HS-5 (cell line): ENCODE measurements at places on chromosomes 4 and X.

- no peak for DNase-seq
These were observed 74.9 kb downstream of the MTMR1 start for GRCh38 chrX:150768132-150768485.

- DNase-seq = no peak
These were observed 77.2 kb downstream of the SH3KBP1 start for GRCh38 chrX:19810006-19810774.

- DNase-seq = no peak
These were observed 180.1 kb upstream of the SPRY1 start for GRCh38 chr4:123216543-123216942.

DNA sequence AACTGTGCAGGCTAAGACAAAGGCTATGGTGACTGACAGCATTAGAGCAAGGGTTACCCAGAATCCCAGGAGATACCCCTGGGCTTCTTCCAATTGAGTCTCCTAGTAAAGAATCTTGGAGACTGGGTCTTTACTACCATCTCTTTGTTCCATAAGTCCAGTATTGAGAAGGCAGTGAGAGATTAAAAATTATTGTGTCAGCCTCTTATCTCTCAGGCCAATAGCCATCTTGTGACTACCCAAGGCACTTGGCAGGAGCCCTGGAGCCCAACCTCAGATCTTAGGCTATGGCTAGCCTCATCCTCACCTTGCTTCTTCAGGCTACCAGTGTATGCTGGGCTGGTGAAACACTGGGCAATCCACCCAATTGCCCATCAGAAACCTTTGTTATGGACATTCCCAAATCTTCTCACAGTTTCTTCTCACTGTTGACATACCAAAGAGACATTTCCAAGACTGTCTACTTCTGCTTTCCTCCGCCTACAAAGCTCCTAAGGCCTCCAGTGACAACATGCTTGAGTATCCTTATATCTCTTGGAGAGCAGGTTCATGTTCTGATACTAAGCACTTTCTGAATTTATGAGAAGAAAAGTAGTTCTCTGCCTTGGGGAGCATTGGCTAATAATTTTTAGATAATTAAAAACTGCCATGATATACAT lies 76.3 kb upstream of the STIM2 start:
- no peak for DNase-seq

DNA sequence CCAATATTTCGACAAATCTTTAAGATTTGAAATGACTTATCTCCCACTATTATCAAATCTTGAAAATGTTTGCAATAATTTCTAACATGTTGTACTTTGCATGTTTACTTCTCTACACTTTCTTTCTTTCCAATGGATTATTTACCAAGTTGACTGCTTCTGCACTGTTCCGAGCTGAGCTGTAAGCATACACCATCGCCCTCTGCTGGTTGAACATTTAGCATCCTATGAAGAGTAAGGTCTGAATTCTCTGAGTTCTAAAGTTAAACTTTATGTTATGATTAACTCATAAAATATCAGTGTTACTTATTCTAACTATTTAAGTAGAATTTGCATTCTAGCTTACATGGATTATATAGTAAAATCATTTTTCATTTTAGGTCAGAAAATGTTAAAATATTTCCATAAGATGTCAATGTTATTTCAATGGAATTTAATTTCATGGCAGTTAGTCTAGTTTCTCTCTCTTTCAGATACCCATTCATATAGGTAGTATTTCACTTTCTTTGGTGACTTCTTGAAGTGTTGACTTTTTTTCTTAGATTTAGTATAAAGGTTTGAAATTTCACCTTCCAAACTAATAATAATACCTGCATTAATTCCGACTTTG lies 137.4 kb downstream of the DKK2 start:
- peak; percentile 29 for DNase-seq

DNA sequence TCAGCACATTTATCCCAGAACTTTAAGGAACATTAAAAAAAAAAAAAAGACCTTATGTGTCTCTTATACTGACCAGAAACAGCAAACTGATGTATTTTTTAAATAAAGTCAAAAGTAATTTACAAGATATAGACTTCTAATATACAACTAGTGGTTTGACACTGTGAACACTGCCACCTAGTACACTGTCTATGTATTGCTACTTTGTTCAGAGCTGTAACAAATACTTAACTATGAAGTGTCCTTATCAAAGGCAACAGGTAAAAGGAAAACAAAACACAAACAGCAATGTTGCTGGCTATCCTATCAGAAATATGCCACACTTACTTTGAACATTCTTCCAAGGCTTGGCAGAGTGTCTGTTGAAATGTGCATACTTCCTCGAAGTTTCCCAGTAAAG lies 60.4 kb downstream of the CD40LG start:
- DNase-seq = no peak

DNA sequence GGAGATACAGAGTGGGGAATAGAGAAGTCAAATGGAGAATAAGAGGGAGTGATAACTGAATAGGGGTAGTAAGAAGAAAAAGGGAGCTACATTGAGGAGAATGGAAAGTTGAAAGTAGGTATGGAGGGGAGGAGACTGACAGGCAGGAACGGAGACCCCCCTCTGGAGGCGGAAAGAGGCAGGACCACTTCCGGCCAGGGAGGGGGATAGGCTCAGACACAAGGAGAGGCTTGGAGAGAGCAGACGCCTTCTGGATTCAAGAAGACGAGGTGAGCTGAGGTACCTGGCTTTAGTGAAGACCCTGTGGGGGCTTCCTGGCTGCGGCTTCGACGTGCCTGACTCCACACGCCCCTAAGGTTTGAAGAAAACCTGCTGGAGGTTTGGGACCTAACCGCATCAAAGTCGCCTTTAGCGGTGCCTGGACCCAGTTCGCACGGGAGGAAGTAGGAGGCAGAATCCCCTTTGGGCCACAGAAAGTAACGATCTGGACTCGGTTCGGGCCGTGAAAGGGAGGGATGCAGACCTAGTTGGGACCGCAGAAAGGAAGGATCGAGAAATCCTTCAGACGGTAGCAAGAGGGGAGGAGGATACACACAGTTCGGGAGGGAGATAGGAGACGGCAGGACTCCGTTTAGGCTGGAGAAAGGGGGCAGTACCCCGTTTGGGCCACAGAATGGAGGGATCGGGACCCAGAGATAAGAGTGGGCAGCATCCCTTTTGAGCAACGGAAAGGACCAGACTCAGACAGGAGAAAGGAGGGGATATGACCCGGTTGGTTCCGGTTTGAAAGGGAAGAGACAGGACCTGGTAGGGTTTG lies at the start of gene TRO:
Gene TRO (plus strand): TSS at position 215 of the 817 bp plus-strand sequence. CDS start 1,423 bp downstream, outside the sequence.
- DNase-seq = no peak

GRCh38 chrX:74449937-74450330 lies 28.6 kb downstream of the SLC16A2 start:
- peak; percentile 55 for DNase-seq

- no peak for DNase-seq
These were observed 260.9 kb upstream of the RPS6KA3 start for GRCh38 chrX:20527558-20528011.

DNA sequence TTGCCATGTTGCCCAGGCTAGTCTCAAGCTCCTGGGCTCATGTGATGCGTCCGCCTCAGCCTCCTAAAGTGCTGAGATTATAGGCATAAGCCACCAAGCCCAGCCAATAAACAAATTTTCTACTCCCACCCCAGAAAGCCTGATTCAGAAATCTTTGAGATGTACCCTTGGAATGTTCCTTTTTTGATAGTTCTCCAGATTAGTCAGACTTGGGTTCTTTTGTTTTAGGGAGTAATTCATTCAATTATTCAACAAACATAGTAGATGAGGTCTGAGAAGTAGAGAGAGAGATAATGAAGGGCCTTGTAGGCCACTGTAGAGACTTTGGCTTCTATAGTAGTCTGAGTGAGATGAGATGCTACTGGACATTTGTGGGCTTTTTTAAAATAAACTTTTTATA lies 27.8 kb downstream of the RP2 start:
- no peak for DNase-seq

DNA sequence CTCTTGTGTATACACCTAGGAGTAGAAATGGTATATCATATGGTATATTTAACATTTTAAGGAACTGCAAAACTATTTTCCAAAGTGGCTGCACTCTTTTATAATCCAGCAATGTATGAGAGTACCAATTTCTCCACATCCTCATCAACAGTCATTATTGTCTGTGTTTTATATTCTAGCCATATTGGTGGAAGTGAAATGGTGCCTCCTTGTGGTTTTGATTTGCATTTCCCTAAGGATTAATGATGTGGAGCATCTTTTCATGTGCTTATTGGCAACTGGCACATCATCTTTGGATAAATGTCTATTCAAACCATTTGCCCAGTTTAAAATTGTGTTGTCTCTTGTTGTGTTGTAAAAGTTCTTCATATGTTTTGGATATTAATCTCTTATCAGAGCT lies 9.6 kb downstream of the BMP15 start:
- DNase-seq = no peak

- no peak for DNase-seq
These were observed 310.4 kb downstream of the ZNF674 start for GRCh38 chrX:46234775-46235174.
